CD4-positive, alpha-beta T cell treated with Interleukin-4 for 1 hour (primary cell): ENCODE measurements at places on chromosomes 4 and X.

DNA sequence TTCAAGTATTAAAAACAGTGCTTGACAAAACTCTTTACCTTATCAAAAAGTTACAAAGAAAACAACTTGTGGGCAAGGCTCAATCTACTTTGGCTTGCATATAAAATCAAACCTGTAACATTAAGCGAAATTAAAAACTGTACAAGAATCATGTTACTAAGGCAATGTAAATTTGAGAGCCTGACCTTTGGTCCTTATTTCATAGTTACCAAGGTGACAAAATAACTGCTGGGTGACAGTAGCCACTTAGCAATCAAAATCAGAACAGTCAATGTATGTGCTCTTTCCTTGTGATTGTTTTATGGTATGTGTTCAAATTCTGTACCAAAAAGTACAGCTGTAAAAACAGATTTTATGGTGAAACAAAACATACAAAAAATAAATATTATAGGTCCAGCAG is 204.0 kb downstream of the RASL11B start:
- no peak for DNase-seq

- no peak for DNase-seq
Observed at GRCh38 chrX:138945219-138945618, 233.7 kb upstream of the FGF13 start.

- DNase-seq, result no peak
Observed at GRCh38 chr4:19583827-19584569, 667.7 kb upstream of the SLIT2 start.

GRCh38 chr4:85895755-85896154 is 420.8 kb downstream of the ARHGAP24 start:
- DNase-seq, result no peak

- DNase-seq, result no peak
Observed at GRCh38 chr4:1597021-1597931, 86.8 kb downstream of the FAM53A start.

GRCh38 chrX:111180750-111181240 is 84.8 kb downstream of the PAK3 start:
- DNase-seq, result no peak

DNA sequence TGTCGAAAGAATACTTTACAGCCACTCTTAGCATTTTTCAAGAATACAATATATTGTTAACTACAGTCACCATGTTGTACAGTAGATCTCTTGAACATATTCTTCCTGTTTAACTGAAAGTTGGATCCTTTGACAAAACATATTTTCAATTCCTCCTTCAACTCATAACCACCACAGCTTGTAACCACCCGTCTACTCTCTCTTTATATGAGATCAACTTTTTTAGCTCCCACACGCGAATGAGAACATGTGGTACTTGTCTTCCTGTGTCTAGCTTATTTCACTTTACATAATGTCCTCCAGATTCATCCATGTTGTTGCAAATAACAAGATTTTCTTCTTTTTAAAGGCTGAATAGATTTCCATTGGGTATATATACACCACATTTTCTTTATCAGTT is 338.3 kb upstream of the IGFBP7 start:
- DNase-seq, result no peak

DNA sequence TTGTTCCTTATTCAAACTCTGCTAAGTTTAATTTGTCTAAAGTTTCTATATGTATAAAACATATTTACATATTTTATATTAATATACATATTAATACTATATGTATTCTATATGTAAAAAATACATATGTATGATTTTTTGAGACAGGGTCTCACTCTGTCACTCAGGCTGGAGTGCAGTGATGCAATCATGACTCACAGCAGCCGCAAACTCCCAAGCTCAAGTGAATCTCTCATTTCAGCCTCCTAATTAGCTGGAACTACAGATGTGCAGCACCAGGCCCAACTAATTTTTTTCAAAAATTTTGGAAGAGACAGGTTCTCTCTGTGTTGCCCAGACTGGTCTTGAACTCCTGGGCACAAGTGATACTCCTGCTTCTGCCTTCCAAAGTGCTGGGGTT is 684.9 kb downstream of the TRAM1L1 start:
- DNase-seq, result no peak

DNA sequence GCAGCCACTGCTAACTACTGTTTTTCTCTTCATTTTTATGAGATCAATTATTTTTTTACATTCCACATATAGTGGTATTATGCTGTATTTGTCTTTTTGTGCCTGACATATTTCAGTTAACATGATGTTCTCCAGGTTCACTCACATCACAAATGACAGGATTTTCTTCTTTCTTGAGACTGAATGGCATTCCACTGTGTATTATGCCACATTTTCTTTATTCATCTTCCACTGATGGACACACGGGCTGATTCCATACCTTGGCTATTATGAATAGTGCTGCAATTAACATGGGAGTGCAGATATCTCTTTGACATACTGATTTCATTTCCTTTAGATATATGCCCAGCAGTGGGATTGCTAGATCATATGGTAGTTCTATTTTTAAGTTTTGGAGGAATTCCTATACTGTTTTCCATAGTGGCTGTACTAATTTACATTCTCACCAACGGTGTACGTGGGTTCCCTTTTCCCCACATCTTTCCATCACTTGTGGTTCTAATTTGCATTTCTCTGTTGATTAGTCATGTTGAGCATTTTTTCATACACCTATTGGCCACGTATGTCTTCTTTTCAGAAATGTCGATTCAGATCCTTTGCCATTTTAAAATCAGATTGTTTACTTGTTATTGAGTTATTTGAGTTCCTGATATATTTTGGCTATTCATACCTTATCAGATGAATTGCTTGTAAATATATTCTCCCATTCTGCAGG is 14.9 kb upstream of the ZCCHC4 start:
- DNase-seq, result no peak

- DNase-seq, result no peak
Observed at GRCh38 chr4:168628251-168628650, 131.4 kb downstream of the PALLD start.

DNA sequence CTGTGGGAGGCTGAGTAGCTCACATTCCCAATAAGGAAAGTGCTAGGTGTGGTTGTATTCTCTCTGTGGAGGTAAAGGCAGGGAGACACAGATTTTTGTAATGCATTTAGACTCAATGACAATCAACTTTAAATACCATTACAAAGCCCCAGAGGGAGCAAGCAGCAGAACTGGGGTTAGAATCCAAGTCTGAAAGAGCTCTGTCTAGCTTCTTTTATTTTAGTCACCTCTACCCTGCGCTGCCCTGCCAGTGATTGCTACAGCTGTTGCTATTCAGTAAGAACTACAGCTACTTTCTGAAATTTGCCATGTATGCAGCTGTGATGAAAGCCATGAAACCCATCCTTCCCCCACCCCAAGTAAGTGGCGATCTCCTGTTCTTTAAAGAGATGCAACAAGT is 22.5 kb downstream of the SLC39A8 start:
- DNase-seq, result no peak

- DNase-seq, result no peak
Observed at GRCh38 chrX:55839485-55839884, 121.9 kb downstream of the RRAGB start.

- peak; percentile 61 for DNase-seq
Observed at GRCh38 chrX:72107320-72107719, 24.4 kb downstream of the RTL5 start.

- no peak for DNase-seq
Observed at GRCh38 chr4:40394236-40394635, 59.1 kb downstream of the CHRNA9 start.

- DNase-seq, result no peak
Observed at GRCh38 chr4:40949358-40950100, 199.8 kb downstream of the NSUN7 start.

GRCh38 chr4:30256116-30256832 is 463.9 kb upstream of the PCDH7 start:
- DNase-seq, result no peak

- no peak for DNase-seq
Observed at GRCh38 chrX:34063616-34064015, 68.5 kb downstream of the FAM47A start.

DNA sequence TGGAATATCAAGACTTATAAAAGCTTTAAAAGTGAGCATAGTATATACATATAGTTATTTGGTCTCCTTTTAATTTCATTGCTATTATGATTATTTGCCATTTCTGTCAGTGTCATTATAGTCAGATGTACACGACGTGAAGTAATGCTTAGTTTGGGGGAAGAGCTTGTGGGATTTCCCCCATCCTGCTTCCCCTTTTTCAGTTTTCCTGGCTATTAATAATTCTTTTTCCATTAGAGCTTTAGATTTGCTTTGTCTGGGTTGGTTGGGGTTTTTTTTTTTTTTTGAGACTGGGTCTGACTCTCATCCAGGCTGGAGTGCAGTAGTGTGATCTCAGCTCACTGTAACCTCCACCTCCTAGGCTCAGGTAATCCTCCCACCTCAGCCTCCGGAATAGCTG is 5.4 kb downstream of the ABCE1 start:
- no peak for DNase-seq

GRCh38 chr4:152357206-152357605 is 178.7 kb downstream of the FBXW7 start:
- no peak for DNase-seq

GRCh38 chrX:48784726-48785125 is 1.7 kb upstream of the GATA1 start:
- no peak for DNase-seq

DNA sequence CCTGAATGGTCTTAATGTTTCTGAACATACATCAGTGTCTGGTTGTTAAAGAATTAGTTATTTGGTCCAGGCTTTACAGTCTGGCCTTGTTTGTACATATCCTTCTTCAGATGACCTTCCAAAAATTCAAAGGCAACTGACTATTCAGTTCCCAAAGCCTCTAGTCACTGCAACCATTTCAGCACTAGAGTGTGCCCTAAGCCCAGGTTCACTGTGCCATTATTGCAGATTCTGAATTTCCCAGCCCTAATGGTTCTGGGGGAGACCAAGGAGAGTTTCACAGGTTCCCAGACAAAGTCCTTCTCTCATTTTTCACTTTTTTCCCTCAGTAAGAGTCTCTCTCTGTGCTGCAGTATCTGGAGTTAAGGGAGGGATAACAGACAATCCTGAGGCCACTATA is 235.8 kb downstream of the TRAM1L1 start:
- DNase-seq, result no peak

DNA sequence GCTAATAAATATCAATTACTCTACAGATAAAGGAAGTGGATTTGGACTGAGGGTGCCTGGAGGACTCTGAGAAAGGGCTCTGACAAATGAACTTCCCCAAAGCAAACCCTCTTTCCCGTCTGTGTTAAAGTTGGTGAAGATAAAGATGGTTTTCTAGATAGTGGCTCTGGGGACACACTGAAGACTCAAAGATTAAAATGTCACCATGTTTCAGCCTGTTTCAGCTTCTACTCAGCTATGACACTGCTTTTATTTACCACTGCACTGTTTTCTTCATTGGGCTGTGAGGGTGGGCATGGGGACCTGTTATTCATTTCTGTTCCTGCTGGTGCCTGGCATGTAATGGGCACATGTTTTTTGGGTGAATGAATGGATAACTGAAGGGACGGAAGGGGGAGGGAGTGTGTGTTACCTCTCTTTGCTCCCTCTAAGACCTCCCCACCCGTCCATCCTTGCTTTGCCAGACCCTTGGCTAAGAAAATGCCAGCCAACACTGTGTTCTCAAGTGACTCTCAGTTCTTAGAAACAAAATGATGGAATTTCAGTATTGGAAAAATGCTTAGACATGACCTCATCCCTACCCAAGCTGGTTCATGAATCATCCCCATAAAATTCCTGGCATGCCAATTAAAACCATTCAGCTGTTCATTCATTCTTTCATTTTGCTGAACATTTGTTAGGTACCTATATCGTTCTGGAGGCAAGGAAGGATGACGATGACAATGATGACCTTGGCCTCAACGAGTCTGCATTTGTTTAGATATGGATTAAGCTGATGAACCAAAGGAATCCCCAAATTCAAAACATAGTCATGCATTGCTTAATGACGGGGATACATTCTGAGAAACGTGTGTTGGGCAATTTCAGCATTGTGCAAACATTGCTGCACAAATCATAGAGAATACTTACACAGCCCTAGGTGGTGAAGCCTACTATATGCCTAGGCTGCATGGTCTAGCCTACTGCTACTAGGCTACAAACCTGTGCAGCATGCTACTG is 13.4 kb upstream of the STK32B start:
- DNase-seq, result no peak

DNA sequence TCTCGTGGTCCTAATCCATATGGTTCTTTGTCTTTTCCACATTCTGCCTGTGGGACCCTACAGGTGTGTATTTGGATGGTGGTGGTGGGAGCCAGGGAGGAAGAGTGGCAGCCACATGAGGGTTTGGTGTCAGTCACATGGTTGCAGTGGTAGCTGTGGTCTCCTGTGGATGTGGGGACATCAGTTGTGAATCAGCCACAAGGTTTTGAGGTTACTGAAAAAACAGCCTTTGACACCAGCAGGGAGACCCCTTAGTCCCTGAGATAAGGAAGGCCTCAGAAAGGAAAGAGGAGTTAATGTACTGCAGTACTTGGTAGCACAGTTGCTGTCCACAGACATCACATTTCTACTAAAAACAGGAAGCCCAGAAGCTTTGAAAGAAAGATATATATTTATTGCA is 15.8 kb upstream of the GAGE10 start:
- DNase-seq, result no peak

GRCh38 chr4:53619431-53619830 is 28.1 kb upstream of the LNX1 start:
- no peak for DNase-seq

- peak; percentile 32 for DNase-seq
Observed at GRCh38 chrX:4547213-4547836, 833.9 kb upstream of the PRKX start.

DNA sequence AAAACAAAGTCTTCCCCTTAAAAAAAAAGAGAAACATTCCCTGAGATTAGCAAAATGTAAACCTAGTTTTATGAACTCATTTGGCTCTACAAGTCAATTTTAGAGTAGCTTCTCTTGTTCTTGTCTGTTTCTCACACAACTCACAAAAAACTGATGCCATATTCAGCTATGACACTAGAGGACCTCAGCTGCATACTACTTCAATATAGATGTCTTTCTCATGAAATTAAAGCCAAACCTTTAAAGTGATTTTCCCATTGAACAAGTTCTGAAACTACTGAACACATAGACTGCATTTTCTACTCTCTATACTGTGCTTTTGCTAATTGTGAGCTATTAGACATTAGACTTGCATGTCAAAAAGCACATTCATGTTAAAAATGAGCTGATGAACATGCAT is 49.8 kb downstream of the TBCK start:
- no peak for DNase-seq

- no peak for DNase-seq
Observed at GRCh38 chrX:39203427-39203826, 402.2 kb downstream of the MID1IP1 start.

- DNase-seq, result no peak
Observed at GRCh38 chr4:21469438-21470300, 478.9 kb downstream of the KCNIP4 start.

DNA sequence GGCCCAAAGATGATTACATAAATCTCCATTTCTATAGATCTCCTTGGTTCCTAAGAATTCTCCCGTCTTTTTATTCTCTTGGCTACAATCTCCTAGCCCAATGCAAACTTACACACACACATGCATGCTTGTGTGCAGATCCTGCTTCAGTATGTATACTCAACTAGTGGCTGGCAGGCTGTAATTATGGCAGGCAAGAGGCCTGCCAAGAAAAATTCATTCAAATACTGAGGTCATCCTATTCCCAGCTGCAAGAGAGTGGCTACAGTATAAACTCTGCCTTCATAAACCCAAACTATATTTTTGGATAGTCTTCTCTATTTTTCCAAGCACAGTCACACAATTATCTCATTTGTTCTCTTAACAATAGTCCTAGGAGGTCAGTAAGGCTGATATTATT is 95.2 kb downstream of the SHROOM4 start:
- no peak for DNase-seq
